ENCODE measurements at places on chromosomes 4 and X.

- DNase-seq: no peak
Measured at GRCh38 chr4:139501117-139501516, 47.2 kb downstream of the RAB33B start.

DNA sequence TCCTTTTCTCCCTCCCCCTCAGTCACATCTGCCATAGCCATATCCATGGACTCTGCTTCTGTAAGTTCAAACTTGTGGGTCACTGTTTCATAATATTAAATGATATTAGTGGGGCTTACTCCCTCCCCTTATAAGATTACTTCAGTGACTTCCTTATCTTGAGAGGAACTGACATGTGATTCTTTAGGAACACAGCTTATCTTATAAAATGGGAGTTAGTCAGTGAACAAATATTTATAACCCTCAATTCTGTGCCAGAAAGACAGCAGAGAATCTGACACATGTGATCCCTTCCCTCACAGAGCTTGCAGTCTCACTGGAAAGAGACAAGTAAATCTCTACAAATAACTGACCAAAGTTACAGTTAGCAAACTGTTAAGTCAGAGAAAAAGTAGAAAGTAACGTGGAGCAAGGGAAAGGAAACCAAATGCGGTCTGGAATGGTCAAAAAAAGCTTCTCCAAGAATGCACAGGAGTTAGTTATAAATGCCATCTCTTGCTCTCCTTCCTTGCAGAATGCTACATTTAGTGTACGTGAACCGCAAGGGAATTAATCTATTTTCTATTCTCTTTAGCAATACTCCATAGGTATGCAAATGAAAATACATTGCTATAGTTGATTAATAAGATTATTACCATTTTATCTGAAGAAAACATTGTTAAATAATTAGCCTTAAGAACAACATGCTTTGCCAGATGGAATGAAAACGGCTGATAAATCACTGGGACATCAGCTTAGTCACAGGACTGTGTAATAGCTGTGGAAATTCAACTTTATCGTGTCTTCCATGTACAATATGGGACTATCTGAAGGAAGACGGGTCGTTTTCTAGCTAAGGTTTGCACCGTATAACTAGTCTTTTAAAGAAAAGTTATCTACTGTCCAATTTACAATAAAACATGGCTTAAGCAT is 29.0 kb downstream of the SGMS2 start:
- DNase-seq: no peak

DNA sequence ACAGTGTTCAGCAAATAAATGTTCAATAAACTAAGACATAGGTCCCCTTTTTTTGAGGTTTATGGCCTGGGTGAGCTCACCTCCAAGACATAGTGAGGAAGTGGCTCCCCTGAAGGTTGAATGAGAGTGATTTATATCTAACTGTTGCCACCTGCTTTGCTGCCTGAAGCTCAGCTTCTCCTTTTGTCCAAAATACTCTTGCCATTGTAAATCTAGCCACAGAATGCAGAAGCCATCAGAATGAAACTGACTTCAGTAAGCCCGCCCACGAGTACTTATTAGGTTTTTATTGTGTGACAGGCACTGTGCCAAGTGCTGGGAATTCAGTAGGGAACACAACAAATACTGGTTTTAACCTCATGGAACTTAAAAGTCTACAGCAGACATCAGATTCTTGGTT is 18.0 kb downstream of the SPINK2 start:
- peak; percentile 9 for DNase-seq

DNA sequence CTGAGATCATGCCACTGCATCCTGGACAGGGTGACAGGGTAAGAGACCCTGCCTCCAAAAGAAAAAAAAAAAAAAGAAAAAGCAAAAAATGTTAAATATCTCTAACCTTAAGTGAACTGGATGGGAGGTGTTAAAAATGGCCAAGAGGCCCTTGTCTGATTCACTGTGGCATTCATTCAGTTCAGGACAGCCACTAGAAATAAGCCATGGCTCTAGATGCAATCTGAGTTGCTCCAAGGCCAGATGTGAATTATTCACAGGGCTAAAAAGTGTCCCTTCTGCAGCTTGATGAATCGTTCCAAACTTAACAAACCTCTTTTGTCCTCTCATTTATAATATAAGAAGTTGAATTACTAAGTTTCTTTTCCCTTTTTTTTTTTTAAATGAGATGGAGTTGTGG is 63.7 kb upstream of the FBXW7 start:
- no peak for DNase-seq

DNA sequence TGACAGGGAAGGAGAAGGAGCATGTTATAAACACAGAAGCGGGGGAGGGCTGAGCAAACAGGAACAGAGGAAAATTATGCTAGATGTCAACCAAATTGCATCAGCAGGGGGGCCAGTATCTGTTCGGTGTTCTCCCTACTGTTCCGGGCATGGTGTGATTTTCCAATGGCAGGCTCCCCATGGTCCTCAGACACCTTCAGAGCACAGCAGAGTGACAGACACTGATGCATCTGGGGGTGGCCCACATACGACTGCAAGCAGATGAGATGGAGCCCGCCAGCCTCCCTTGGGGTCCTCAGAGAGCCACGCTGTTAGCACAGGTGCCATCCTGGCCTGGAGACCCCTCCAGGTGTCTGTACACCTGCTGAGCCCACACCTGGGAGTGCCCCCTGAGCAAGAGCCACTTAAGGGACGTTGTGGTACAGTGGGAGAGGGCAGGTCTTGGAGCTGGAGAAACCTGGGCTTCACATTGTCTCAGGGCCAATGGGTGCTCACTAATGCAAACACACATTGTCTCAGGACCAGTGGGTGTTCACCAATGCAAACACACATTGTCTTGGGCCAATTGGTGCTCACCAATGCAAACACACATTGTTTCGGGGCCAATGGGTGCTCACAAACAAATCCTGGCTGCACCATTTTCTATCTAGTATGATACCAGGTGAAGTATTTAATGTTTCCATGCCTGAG is 95.4 kb downstream of the SLC2A9 start:
- no peak for DNase-seq

DNA sequence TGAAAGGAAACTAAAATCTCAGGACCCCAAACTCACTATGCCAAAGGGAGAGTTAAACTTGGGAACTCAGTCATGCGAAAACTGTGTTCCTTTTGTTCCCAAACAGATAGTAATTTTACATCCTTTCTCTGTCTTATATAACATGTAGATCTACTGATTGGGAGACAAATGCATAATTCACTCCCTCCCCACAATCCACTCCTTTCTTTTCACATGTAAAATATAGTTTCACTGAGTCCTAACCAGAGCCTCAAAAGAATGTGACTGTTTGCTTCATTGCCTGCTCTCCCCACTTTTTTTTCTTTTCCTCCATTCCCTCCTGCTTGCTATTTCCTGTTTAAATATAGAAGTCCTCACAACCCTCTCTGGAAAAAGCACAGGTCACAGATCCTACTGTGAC is 699.3 kb upstream of the ADGRL3 start:
- no peak for DNase-seq

- no peak for DNase-seq
Measured at GRCh38 chr4:41257906-41258305, 1.2 kb downstream of the UCHL1 start.

- DNase-seq: no peak
Measured at GRCh38 chr4:1800805-1801204, 7.7 kb downstream of the FGFR3 start.

DNA sequence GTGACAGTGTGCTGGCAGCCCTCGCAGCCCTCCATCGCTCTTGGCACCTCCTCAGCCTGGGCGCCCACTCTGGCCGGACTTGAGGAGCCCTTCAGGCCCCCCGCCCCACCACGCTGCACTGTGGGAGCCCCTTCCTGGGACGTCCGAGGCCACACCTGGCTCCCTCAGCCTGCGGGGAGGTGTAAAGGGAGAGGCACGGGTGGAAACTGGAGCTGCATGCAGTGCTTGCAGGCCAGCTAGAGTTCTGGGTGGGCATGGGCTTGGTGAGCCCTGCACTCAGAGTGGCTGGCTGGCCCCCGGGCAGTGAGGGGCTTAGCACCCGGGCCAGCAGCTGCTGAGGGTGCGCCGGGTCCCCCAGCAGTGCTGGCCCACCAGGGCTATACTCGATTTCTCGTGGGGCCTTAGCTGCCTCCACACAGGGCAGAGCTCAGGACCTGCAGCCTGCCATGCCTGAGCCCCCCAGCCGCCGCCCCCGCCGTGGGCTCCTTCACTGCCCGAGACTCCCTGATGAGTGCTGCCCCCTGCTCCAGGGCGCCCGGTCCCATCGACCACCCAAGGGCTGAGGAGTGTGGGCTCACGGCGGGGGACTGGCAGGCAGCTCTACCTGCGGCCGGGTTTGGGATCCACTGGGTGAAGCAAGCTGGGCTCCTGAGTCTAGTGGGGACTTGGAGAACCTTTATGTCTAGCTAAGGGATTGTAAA is 1672.7 kb upstream of the PCDH7 start:
- DNase-seq: no peak
